Activated T-cell treated with anti-CD3 and anti-CD28 coated beads, Interleukin-2, amount 50 U/mL, for 48 hours (primary cell): ENCODE measurements at places on chromosomes 12 and 14.

DNA sequence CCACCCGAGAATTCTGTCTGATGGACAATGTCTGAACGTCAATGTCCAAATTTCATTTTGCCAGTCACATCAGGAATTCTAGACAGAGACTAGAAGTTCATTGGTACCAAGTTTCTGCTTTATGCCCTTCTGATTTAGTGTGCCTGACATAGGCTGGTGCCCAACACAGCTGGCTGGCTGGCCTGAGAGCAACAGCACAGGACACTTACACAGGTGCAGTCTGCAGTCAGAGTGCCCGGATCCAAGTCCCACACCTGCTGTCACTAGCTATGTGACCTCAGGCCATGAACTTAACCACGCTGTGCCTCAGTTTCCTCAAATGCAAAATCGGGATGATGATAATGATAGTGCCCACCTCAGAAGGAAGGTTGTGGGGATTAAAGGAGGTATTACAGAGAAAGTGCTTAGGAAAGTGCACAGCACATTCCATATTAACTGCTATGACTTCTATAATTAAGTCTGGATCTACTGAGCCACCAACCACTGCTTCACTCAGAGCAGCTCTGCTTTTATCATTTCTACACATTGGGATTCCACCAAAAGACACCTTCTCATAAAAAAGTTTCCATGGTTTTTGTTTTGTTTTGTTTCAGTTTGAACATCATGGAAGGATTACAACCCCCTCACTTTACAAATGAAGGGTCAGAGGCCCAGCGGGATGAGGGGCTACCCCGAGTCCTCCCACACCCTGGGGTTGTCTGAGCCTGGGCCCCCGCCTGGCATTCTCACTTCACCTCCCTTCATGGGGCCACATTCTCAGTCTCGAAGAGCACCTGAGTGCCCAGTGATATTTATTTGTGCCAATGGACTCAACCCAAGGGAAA lies 168.8 kb upstream of the BCL2L14 start:
- peak; percentile 71 for DNase-seq

DNA sequence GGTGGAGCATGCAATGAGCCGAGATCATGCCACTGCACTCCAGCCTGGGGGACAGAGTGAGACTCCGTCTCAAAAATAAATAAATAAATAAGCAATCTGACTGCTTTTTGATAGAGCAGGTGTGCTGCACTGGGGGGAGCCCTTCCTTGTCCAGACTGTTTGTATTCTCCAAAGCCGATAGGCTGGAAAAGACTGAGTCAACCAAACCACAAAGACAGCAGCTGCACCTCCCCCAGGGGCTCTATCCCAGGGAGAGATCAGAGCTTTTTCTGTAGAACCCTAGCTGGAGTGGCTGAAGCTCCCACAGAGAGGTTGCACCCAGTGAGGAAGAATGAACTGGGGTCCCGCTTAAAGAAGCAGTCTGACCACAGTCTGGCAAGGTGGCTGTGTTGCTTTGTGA lies 45.8 kb upstream of the LALBA start:
- DNase-seq = no peak

- DNase-seq = no peak
Measured at GRCh38 chr12:96308881-96309280, 91.4 kb downstream of the CDK17 start.

DNA sequence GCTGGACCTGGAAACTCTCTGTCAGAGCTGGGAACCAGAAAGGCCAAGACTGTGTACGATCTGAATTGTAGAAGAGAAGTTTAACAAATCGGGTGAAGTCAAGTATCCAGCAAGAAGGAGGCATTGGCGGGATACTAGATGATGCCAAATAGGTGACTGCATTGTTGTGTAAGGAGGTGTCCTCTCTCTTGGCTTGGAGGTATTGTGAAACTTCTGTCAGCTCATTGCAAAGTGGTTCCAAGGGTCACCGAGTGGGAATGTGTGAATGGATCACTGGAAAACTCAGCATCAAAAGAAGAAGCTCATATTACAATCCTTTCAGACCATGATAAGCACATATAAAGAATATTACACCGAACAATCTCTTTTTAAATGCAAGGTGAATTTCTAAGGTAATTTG lies 11.7 kb downstream of the NAV3 start:
- no peak for DNase-seq

DNA sequence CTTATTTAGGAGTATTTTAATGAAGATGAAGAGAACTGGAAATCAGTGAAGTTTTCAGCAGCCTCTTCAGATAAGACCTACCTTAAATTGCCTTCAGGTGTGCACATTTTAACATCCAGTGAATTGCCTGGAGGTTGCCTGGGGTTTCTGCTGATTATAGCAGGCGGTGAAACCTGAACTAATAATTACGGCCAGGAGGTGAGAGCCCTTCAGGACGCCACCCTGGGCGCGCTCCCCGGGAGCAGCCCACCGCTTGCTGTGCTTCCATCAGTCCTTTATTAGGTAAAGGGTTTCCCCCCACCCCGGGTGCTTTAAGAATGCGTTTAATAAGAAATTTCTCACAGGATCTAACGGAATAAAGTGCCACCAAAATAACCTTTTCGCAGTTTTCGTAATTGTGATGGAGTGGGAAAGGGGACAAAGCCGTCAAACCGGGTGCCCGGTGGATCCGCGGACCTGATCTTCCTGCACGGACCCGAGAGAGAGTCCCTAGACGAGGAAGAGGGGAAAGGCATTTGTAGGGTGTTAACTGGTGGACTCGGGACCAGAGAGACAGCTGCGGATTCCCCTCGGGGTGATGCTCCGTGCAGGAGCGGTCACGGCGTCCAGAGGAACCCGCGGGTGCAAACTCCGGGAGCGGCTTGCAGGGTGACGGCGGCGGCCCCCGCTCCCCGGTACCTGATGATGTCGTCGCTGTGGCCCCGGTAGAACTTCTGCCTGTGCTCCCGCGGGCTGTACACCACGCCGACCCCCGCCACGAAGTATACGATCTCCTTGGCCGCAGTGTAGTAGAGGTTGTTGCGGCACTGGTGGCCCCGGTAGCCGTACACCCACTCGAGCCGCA lies 902 bp downstream of the EML5 start:
- peak; percentile 60 for DNase-seq

DNA sequence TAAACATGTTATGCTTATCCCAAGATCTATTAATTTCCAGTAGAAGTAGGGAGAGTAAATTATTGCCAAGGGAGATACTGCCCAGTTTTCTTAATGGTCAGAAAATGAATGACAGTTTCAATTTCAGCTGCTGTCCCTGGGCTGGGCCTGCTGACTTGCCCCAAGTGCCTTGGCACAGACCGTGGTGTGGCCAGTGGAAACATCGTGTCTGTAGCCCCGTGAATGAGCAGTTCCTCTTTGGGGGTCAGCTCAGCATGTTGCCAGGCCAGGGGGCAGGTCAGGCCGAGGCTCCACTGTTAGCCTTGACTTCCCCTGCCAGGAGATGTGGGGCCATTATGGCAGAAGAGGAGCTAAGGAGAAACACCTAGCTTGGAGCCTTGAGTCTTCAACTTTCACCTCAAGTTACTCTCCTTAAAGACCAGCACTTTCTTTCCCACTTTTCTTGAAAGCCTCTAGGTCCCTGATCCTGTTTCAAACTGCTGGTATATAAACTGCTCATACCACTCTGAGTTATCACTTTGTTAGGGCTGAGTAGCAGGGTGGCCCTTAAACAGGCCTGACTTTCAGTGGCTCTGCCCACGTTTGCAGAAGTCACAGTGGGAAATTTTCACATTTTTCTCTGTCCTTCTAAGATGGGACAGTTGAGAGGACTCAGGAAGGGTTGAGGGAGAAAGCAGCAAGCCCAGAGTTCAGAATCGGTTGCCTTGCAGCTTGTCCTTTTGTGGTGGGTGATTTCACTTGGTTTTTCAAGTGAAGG lies 73.2 kb downstream of the SUSD6 start:
- no peak for DNase-seq

GRCh38 chr12:91958816-91959215 lies 186.8 kb downstream of the BTG1 start:
- no peak for DNase-seq

- no peak for DNase-seq
Measured at GRCh38 chr12:27244689-27245488, 803 bp downstream of the STK38L start.
